Psoas muscle (tissue), 8 donors: ENCODE measurements at places on chromosomes 1 and 21. TPM values are rescaled to one million over a fixed set of nuclear protein-coding genes. Genes with fewer than 3 reads are reported as not detected.

DNA sequence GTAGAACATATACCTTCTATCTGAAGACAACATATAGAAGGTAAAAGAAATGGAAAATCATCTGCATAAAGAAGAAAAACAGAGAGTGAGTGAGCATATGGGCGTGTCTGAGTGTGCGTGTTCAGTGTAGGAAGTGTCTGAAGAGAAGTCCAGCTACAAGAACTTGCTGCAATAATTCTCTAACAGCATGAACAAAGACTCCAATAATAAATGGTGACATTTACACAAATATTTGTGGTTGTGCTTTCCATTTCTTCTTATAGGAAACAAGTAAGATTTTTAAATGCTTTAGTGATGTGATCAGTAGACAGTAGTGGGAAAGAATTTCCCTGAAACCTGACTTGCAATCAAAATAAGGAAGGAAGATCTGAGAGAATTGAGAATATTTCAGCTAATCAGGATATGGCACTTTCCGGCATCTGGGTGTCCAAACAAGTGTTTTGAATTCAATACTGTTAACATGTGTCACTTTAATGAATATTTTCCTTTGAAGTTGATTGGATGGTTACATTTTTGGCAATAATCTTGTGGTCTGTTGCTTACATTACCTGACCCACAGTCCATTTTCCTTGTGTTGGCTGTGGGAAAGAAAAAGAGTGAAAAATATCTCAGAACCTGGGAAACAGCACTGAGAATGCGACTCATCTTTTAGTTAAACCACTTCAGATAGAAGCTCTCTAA is 154.0 kb downstream of the TGFB2 start:
- DNase-seq, result no peak

Gene GUCA2B
- not detected for total RNA-seq

Gene PPM1J
- total RNA-seq, result 5.8 TPM

GRCh38 chr1:176959191-176959820 is 205.2 kb downstream of the ASTN1 start:
- no peak for DNase-seq

- DNase-seq, result no peak
Measured at GRCh38 chr1:198641501-198641900, 2.7 kb downstream of the PTPRC start.

- DNase-seq, result no peak
Measured at GRCh38 chr21:28421716-28422524, 570.8 kb downstream of the LTN1 start.

DNA sequence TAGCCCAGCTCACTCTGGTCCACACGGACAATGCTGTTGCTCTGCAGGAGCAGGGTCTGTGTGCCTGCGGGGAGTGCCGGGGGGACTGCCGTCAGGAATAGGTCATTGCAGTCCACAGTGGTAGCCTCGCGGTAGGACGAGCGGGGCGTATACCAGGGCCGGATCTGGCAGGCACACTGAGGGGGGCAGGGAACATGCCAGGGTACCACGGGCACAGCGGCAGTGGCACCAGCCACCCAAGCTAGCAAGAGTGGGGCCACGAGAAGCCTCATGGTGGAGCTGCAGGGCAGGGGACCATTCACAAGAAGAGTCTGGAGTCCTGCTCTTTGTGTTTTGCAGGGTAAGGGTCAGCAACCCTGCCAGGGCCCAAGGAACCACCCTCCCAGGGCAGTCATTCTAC is 65.8 kb downstream of the LRRN2 start:
- DNase-seq, result no peak

GRCh38 chr1:201573030-201573429 is 34.1 kb downstream of the NAV1 start:
- DNase-seq, result no peak

GRCh38 chr1:87778896-87779295 is 450.2 kb downstream of the LMO4 start:
- no peak for DNase-seq

DNA sequence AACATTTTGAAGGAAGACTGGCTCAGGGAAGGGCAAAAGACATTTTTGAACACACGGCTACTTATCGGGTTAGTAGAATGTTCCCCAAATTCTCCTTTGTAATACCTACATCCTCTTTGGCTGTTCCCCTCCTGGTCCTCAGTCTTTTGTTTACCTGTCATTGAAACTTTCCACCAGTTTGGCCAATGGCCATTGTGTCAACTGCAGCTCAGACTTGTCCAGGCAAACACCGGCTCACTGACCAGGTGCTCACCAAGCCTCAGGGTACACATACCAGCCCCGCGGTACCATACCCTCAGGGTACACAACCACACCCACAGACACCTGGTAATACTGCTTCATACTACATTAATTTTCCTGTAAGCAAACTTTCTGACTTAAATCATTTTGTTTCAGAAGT is 84.8 kb upstream of the ZNF648 start:
- DNase-seq, result no peak

- no peak for DNase-seq
Measured at GRCh38 chr1:24459551-24460266, 42.9 kb upstream of the RCAN3 start.

GRCh38 chr1:149915429-149916192 is 2.0 kb downstream of the SV2A start:
- DNase-seq, result no peak

DNA sequence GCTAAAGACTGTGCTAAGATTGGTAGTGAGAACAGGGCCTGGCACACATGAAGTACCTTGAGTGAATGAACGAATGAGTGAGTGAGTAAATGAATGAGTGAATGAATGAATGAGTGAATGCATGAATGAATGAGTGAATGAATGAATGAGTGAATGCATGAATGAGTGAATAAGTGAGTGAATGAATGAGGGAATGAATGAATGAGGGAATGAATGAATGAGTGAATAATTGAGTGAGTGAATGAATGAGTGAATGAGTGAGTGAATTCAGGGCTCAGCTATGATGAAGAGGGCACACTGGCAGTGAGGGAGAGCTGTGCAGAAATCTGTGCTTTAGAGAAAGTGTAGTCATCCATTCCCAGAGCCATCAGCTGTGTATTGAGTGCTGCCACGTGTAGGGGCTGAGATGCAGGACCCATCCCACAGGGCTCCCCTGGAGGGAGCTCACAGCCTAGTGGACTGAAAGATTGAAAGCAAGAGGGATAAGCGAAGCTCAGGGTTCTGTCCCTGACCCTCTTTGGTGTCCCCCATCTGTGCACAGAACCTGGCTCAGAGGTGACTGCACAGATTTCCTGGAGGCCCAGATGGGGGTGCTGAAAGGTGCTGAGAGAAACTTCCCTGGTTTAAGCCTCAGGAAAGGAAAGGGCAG is 217.9 kb upstream of the VAMP3 start:
- no peak for DNase-seq

Gene CLCA4
- 0.21 TPM for total RNA-seq

GRCh38 chr1:13538832-13539231 is 25.0 kb upstream of the LRRC38 start:
- DNase-seq, result no peak

GRCh38 chr1:38331496-38332210 is 285.1 kb upstream of the POU3F1 start:
- DNase-seq, result no peak

Gene LCE2B
- not detected for total RNA-seq

GRCh38 chr1:4268889-4269284 is 368.8 kb upstream of the C1orf174 start:
- DNase-seq, result no peak

DNA sequence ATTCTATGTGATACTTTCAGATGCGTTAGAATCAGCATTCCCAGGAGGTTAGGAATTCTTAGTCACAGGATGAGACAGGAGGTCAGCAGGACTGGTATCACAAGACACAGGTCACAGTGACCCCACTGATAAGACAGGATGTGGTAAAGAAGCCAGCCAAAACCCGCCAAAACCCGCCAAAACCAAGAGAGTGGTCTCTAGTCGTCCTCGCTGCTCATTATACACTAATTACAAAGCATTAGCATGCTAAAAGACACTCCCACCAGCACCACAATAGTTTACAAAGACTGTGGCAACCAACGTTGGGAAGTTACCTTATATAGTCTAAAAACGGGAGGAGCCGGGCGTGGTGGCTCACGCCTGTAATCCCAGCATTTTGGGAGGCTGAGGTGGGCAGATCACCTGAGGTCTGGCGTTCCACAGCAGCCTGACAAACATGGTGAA is 13.9 kb upstream of the ACTA1 start:
- DNase-seq, result no peak

Gene DIO1
- total RNA-seq, result not detected

DNA sequence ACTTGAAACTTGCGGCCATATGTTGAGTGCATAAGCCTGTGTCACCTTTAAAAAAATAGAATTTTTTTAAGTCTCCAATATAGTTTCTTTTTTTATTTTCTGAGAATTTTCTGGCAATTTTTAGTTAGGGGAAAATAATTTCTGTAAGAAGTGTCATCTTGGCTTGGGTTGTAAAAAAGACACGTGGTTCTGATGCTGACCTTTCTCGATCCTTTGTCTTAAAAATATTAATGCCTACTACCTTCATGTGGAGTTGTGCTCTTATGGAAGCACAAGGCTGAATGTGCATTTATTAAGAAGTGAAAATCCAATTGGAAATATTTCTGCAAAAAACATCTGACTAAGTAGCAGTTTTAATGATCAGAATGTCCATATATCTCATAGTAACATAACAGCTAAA is 3.5 kb downstream of the ELAVL4 start:
- no peak for DNase-seq

Gene MAP3K21
- 0.24 TPM for total RNA-seq

DNA sequence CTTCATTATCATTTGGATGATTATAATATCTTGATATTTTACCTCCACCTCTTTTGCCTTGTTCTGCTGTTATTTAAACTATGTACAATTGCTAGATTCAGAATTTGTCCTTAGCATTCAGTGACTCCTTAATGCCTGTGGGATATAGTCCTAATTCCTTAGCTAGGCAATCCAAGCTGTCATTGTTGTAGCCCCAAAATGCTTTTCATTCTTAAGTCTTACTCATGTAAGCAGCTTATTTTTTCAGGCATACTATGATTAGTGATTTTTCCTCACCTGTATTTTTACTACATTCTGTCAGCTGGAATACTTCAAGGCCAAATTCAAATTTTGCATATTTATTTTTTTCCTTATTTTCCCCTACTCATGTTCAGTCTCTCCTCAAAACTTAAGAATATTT is 13.4 kb downstream of the PKN2 start:
- no peak for DNase-seq

DNA sequence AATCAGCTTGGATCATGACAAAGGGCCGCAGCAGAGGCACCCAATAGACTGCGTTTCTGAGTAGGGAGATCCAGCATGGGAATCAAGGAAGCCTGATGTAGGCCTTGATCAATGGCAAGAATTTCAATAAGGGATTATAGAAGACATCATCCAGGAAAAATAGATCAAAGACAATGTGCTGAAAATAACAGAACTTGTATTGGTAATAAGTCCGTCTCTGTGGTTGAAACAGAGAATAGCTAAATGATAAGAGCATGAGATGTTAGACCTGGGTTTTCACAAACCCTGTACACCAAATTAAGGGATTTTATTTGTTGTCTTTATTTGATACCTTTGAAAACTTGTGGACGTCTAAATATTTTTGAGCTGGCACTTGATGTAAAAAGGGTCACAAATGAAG is 228.0 kb upstream of the SGIP1 start:
- DNase-seq, result no peak

DNA sequence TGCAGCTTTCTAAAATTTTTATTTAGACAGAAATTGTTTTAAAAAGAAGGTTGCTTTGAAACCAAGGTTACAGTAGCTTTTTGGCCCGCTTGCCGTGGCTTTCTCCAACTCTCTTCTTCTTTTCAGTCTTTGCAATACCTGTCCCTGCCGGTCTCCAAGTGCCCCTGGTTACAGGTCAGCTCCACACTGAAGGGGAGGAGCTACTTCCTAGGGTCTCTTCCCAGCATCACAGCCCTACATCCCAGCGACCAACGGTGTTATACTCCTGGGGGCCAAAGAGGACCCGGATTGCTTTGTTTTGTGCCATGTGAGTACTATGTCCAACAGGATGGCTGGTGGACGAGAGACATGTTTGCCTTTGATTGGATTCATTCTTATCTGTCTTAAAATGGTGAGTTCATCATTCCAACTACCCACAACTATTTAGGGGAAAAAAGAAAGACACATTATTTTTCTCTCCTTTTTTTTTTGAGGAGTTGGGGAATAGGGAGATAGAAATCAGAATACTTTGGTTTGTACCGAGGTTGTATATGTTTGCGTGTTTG is at the start of gene FNDC7:
FNDC7 (plus strand) TSS at position 303 of the 545 bp plus-strand sequence; CDS start at position 329, 26 bp downstream.
- DNase-seq, result no peak

- no peak for DNase-seq
Measured at GRCh38 chr1:53628286-53628955, 110.5 kb downstream of the GLIS1 start.

- DNase-seq, result no peak
Measured at GRCh38 chr1:18192974-18193373, 85.4 kb downstream of the IGSF21 start.

GRCh38 chr1:182357913-182358312 is 33.7 kb downstream of the GLUL start:
- DNase-seq, result no peak

Gene C1orf50
- total RNA-seq, result 8.2 TPM

DNA sequence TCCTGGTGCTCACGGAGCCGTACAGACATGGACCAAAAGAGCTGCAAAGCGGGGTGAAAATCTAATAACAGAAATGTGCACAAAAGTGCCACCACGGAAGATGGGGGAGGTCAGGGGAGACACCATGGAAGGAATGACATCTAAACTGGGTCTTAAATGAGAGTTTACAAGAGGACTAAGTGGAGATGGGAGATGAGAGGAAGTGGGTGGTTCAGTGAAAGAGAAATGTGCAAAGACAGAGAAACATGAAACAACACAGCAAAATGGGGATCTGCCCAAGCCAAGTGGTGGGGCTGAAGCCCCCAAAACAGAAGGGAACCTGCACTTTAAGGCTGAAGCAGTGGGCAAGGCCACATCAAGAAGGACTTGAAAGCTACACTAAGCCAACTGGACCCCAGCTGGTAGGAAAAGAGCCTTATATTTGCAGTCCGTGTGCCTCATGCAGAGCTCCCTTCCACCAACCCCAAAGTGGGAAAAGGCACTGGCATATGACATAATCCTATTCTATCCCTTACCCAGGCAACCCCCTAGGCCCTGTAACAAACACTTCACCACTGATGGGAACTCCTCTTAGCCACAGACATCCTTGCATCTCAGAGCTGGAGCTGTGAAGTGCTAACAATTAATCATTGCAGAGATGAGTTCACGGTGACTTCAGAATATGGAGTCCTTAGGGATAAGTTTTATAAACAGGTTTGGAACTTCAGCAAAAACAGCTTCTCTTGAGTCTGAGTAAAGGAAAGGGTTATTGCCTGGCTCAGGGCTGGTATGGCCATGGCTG is 198.6 kb upstream of the EDN2 start:
- no peak for DNase-seq

DNA sequence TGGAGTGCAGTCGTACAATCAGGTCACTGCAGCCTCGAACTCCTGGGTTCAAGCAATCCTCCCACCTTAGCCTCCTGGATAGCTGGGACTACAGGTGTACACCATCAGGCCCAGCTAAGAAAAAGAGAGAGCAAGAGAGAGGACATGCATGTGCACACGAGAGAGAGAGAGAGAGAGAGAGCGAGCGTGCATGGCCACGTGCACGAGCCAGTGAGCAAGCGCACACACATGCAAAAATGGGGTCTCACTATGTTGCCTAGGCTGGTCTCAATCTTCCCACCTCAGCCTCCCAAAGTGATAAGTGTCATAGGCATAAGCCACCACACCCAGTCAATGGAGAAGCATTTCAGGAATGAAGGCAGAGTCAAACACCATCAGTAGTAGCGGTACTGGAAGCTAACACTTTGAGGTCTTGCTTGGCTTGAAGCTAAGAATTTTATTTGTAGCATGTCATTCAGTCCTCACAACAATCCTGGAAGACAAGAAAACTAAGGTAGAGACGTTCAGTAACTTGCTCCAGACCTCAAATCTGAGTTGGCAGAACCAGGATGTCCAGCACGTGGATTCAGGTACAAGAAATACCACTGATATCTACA is 14.5 kb downstream of the GNB1 start:
- DNase-seq, result no peak

Gene HSD11B1
- total RNA-seq, result 1.4 TPM

Gene KIF21B
- 0.32 TPM for total RNA-seq

Gene ASTN1
- total RNA-seq, result 0.17 TPM
